ENCODE measurements at places on chromosomes 16 and 17.
A peak's percentile ranks its signal among the peaks of the same experiment; 100 is the strongest.

DNA sequence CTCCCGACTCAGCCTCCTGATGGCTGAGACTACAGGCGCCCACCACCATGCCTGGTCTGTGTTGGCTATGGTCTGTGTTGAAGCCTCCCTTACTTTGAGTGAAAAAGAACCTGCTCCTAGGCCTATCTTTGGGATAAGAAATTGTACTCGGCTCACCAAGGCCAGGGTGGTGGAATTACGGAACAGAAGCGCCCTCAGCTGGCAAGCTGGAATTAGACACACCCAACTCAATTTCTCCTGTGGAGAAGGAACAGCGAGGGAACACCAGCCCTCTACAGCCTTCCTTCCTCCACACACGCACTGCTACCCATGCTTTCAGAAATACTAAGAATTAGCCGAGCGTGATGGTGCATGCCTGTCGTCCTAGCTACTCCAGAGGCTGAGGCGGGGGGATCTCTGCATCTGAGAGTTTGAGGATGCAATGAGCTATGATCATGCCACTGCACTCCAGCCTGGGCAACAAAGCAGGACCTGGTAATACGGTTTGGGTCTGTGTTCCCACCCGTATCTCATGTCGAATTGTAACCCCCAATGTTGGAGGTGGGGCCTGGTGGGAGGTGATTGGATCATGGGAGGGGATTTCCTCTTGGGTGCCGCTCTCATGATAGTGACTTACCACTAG lies 40.1 kb upstream of the RBBP6 start:
- DNase-seq: no peak

DNA sequence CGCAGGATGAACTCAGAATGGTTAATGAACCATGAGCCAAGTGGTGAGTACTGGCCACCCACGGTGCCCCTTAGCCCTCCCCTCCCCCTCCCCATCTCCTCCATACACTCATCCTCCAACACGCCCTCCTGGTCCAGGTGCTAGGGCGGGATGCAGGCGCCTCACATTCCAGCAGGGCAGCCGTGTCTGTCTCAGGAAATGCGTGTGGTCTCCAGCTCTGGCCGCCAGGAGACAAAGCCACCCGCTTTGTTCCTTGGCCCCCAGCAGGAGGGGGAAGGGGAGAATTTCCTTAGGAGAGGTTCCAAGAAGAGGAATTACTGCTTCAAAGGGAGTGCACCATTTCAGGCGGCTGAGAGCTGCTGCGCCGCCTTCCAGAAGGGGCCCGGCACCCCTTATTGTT lies 29.7 kb upstream of the RMI2 start:
- DNase-seq: no peak

DNA sequence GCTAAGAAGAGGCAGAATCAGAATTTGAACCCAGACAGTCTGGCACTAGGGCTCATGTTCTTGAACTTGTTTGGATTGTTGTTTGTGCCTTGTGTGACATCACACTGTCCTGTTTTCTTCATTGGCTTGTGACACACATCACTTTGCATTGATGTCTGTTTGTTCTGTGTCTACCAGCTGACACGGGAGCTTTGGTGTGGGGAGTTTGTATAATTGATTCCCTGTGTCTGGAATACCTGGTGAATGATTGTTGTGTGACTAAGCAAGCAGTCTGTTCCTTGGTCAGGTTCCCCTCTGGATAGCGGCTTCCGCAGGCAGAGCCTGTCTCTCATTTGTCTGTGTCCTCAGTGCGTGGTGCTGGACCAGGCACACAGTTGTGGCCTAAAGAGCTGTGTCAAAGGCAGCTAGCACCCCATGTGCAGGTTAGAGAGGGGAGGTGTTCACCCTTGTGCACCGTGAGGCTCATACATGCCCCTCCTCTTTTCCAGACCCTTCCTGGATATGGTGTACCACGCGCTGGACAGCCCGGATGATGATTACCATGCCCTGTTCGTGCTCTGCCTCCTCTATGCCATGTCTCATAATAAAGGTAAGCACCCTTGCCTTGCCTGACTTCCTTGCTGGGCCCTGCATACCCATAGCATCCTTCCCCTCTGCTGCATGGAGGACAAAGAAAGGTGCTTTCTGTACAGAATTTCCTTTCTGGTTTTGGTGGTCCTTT lies 80.1 kb downstream of the CLEC16A start:
- no peak for DNase-seq

DNA sequence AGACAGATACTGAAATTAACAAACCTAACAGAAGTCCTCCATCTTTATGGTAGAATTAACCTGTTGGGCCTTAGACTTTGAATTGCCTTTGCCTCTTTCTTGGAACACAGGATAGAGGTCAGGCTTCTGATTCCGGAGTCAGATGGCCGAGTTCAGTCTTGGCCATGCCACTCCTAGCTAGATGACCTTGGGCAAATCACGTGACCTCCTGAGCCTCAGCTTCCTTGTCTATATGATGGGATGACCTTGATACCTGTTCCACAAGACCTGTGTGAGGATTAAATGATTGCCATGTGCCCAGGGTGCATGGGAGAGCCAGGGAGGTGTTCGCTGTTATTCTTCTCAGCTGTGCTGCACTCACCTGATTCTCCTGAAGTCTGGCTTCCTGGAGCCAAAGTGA lies 161.4 kb downstream of the CMIP start:
- no peak for DNase-seq

- DNase-seq: no peak
Observed at GRCh38 chr16:66204756-66205155, 161.7 kb upstream of the CDH5 start.

DNA sequence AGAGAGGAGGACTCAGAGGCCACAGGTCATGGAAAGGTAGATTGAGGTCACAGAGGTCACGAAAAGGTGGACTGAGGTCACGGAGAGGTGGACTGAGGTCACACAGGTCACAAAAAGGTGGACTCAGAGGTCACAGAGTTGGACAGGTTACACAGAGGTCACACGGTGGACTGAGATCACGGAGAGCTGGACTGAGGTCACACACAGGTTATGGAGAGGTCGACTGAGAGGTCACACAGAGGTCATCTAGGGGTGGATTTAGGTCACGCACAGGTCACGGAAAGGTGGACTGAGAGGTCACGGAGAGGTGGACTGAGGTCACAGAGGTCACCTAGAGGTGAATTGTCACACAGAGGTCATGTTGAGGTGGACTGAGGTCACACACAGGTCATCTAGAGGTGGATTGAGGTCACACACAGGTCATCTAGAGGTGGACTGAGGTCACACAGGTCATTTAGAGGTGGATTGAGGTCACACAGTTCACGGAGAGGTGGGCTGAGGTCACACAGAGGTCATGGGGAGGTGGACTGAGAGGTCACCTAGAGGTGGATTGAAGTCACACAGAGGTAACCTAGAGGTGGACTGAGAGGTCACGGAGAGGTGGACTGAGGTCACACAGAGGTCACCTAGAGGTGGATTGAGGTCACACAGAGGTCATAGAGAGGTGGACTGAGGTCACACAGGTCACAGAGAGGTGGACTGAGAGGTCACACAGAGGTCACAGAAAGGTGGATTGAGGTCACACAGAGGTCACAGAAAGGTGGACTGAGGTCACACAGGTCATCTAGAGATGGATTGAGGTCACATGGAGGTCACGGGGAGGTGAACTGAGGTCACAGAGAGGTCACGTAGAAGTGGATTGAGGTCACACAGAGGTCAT lies 26.7 kb upstream of the JPT2 start:
- DNase-seq: no peak

DNA sequence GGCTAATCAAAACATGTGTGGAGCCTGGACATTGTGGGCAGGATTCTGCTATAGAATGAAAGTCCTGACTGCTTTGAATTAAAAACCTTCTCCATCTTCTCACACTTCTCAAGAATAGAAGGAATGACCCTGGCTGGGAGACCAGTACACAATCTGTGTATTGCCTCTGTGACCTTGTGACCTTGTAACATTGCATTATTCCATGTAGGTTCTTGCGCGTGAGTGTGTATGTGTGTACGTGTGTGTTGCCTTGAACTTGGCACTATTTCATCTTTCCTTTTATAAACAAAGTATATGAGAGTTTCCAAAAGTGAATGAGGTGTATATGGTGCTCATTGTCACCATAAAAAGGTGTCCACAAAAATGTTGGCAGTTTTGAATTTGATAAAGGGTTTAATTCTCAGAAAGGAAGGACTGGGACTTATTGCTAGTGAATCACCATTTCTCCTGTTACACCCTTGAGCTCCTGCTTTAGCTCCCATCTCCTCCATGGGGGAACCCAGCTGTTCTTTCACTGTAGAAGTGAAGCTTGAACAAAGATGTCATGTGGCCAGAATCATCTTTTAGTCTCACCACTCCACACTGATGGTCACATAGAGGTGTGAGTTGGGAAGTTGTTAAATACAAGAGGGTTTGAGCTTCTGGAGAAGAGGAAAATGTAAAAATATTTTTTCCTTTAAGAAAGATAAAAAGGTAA lies 244.9 kb downstream of the FTO start:
- no peak for DNase-seq

DNA sequence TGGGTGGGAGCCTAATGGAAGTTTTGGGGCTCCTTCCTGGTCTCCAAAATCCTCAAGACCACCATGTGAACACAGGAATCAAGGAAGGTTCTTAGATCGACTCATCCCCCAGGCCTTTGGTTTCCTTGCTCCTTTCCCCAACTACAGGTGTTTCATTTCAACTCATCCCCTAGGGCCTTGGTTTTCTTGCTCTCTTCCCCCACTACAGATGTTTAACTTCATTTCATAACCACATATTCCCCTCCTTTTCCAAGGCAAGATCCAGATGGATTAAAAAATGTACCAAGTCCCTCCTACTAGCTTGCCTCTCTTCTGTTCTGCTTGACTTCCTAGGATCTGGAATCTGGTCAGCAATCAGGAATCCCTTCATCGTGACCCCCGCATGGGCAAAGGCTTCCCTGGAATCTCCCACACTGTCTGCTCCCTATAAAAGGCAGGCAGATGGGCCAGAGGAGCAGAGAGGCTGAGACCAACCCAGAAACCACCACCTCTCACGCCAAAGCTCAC lies at the start of gene CCL11:
Gene CCL11 (plus strand): TSS at position 457 of the 507 bp plus-strand sequence. CDS start 67 bp downstream, outside the sequence.
- DNase-seq: no peak

- DNase-seq: no peak
Observed at GRCh38 chr16:58236831-58237230, 38.9 kb upstream of the CSNK2A2 start.

DNA sequence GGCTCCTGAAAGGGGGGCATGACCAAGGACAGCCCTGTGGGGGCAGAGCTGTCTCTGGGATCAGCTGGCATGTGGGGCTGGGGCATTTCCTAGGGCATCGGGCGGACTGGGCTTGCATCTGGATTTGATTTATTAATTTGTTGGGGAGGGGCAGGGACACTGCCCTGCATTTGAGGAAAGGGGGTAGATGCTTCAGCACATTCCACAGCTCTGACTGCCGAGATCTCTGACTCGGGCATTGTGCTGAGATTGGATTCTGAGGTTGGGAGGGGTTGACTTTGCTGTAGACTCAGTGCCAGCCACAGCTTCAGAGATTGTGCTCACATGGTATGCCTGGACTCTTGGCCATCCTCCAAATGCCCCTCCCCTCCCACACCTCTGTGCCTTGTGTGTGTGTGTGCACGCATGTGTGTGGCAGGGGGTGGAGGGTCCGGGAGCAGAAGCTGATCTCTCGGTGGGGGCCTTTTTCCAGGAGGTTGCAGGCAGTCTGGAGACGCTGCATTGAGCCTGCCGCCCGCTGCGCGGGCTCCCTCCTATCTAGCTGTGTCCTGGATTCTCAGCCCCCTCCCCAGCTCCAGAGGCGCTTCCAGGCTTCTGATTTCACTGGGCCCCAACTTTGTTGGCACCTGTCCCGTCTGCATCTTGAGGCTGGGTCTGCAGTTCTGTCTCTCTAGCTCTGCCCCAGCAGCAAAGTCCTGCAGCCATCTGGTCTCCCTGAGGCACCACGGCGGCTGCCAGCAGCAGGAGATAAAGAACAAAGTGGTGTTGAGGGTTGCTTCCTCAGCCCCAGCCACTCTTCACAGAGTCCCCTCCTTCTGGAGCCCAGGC lies 14.9 kb downstream of the IGFBP4 start:
- DNase-seq: no peak

DNA sequence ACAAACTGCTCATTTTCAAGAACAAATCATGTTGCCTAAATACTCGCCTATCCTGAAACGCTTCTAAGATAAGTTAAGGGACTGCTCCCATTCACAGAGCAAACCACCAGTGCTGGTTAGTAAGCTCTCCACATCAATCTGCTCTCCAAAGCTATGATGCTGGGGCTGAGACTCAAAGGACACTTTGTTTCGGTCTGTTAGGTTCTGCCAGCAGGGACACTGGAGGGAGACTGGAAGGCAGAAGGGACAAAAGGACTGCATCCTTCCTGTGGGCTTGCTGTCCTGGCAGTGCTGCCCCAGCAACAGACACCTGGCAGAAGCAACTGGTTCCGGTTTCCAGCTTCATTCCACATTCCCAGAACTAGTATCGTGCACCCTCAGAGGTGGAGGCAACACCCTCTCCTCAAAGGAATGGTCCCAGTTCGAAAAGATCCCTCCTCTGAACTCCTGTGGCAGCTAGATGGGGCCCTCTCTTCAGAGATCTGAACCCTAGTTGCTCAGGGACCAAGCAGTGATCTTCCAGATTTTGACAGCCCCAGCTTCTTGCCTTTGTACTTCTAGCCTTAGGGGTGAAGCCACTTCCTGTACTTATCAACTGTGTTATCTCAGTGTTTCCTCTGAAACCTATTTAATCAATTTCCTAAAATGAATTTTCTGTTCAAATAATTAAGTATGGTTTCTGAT lies 73.4 kb upstream of the GSG1L start:
- DNase-seq: peak; percentile 2

DNA sequence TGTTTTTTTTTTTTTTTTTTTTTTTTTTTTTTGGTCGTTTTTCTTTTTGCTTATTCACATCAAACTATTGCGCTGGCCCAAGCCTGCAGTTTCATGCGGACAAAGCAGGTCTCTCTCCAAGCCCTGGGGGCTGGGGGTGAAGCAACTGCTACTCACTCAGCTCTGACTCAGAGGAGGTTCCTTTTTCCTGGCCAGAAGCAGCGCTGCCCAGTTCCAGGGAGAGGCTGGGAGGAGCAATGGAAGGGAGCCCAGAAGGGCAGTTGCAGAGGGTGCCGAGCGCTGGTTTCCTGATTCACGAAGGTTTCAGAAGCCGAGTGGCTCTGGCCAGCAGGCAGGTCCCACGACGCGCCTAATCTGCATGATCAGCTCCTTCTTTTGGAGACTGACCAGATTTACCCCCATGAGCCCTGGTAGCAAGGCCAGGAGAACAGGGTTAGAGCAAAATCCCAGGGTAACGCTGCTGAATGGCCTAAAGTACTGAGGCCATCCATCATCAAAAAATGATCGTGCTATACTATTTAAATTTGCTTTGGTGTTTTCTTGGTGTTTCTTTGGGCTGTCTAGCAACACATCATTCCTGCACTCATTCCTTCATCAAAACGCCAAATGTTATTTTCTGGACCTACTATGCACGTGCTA lies 144.7 kb upstream of the SOX9 start:
- no peak for DNase-seq

Data from effector memory CD4-positive, alpha-beta T cell (primary cell).